ENCODE measurements at places on chromosomes 1 and 21.

GRCh38 chr1:8370905-8371315 is 53.0 kb downstream of the SLC45A1 start:
- DNase-seq = no peak

GRCh38 chr21:32884062-32884461 is 112.5 kb upstream of the PAXBP1 start:
- DNase-seq = no peak

GRCh38 chr1:11654137-11654938 is at the start of the genes FBXO2 and FBXO44:
Gene FBXO2, minus strand, starts transcription at chr1:11654429. Its CDS starts 89 bp downstream, at chr1:11654340.
Gene FBXO44, plus strand, starts transcription at chr1:11654877. Its CDS starts 959 bp downstream, at chr1:11655836.
- DNase-seq = no peak

- DNase-seq = no peak
Observed at GRCh38 chr1:211874521-211875347, 44.2 kb upstream of the LPGAT1 start.

- DNase-seq = no peak
Observed at GRCh38 chr1:218456444-218456843, 111.3 kb downstream of the TGFB2 start.

- no peak for DNase-seq
Observed at GRCh38 chr1:227227761-227228160, 90.5 kb downstream of the CDC42BPA start.

GRCh38 chr1:240621249-240621648 is 9.3 kb upstream of the GREM2 start:
- DNase-seq = no peak

- DNase-seq = no peak
Observed at GRCh38 chr1:108961198-108961597, 2.1 kb downstream of the CLCC1 start.

DNA sequence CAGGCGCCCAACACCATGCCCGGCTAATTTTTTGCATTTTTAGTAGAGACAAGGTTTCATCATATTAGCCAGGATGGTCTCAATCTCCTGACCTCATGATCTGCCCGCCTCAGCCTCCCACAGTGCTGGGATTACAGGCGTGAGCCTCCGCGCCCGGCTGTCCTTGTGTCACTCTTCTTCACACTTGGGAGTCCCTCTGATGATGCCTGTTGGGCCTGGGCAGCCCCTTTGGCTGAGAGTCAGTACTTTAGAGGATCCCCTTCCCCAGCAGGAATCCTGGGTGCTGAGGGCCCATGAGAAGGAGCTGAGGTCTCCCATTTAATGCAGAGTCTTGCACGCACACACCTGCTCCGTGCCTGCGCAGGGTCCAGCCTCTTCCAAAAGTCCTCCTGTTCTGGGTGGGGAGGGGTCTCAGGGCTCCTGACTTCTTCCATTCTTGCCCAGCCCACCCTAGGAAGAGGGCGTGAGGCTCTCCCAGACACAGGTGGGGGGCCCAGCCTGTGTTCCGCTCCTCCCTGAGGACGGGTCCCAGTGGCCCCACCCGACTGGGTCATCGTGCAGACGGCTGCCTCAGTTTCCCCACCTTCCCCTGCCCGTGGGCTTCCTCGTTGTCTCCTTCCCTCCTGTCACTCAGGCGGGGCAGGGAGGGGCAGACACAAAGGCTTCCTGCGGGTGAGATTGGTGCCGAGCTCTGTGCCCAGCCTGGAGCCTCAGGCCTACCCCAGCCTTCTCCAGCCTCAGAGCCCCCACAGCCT is 3.9 kb downstream of the TTLL10 start:
- no peak for DNase-seq

- no peak for DNase-seq
Observed at GRCh38 chr1:101540161-101540560, 303.3 kb downstream of the S1PR1 start.

- no peak for DNase-seq
Observed at GRCh38 chr1:160307118-160307791, 22.3 kb upstream of the PEX19 start.

- no peak for DNase-seq
Observed at GRCh38 chr1:107762751-107763390, 202.1 kb downstream of the VAV3 start.

GRCh38 chr1:19628879-19629278 is 15.2 kb upstream of the NBL1 start:
- no peak for DNase-seq

DNA sequence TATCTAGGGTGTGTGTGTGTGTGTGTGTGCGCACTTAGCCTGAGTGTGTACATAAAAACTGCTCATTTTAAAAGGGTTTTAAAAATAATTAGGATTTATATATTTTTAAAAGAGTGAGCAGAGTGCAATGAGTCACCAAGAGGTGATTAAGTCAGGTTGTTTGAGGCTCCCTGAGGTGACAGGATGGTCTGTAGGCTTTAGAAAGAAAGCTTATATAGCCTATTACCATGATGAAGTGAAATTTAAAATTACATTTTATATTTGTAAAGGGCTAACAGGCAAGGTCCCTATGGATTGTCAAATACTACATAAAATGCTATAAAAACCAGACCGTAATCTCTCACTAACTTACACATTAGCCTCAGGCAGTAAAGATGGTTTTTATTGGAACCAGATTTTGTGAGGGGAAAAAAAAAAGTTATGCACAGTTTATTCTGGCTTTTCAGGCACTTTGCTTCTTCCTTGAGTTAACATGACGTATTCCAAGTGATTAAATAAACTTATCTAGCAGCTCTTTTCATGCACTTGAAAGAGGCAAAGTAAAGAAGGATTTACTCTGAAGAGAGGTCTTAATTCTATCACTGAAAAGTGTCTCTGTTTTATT is 711.7 kb upstream of the PTBP2 start:
- DNase-seq = no peak

GRCh38 chr21:37208741-37209225 is 58.4 kb downstream of the VPS26C start:
- no peak for DNase-seq

DNA sequence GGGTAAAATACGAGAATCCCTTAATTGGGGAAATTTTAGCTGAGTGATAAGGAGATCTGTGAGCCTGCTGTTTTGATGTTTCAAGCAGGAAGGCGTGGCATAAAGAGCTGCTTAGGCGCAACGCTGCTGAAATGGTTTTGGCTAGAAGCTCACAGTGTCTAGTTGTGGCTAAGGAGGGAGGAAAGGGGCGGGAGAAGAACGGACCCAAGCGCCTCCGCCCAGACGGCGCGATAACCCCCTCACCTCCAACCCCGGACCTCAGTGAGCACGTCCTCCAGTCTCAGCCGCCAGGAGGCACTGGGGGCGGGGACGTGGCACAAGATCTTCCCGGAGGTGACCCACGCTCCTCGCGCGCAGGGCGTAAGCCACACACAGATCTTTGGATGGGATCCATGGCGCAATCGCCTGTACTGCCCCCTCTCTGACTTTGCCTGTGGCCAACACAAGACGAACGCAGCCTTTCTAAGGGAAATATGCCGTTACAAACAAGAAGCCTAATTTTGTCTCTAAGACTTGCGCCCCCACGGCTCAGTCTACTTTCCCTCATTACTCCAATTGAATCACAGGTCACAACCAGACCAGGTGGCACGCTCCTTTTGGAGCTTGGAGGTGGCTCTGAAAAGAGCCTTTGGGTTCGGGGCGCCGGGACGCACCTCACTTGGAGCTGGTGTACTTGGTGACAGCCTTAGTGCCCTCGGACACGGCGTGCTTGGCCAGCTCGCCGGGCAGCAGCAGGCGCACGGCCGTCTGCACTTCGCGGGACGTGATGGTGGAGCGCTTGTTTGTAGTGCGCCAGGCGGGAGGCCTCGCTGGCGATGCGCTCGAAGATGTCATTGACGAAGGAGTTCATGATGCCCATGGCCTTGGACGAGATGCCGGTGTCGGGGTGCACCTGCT is 23.4 kb upstream of the RNF187 start:
- DNase-seq = no peak

- no peak for DNase-seq
Observed at GRCh38 chr1:207223162-207223561, 98.3 kb upstream of the CD55 start.

DNA sequence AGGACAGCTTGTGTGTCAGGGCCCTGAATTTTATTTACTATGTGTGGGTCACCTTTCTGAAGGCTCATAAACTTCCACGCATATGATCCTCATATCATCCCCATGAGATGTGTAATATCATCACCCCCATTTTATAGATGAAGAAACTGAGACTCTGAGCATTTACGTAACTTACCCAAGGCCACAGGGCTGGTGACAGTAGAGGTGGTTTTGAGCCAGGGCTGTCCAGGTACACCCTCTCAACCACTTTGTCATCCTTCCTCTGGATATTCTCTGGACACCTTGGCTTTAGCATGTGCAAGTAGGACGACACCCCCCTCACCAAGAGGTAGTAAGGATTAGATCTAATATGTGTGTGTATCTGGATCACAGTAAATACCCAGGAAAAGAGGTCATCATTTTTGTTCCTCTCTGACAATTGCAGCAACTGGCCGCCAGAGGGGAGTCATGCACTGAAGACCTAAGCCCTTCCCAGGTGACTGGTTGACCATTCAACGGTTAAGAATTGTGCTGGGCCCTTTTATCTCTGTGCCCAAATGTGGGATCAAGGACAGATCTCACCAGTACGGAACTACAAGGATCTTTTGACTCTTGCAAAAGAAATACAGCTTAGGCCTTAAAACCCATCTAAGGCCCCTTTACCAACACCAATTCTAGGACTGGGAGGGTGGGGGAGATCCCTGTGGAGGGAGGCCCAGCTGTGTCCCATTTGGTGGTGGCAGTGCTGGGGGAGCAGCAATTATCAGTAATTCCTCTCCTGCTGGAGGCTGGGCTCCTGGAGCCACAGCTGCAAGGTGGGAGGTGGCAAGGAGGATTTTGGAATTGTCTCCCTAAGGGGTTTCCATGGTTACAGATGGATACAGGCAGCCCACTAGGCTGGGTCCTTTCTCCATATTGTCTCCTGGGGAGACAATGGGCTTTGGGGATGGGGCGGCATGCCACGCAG is 13.7 kb upstream of the E2F2 start:
- DNase-seq = no peak

- no peak for DNase-seq
Observed at GRCh38 chr1:7278827-7279765, 492.0 kb upstream of the VAMP3 start.

GRCh38 chr1:10429868-10430215 is 391 bp upstream of the CENPS start:
- peak; percentile 52 for DNase-seq

- no peak for DNase-seq
Observed at GRCh38 chr21:46168238-46168637, 12.9 kb upstream of the FTCD start.

DNA sequence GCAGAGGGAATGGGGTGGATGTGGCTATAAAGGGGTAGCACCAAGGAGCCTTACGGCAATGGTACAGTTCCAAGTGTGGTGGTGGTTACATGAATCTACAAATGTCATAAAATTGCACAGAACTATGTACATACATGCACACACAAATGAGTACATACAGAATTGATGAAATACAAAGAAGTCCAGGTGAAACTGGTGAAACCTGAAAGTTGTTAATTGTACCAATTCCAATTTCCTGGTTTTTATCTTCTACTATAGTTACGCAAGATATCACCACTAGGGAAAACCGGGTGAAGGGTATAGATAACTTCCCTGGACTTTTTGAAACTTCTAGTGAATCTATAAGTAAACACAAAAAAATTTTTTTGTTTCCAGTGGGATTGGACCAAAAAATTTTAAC is 18.9 kb downstream of the HSF2BP start:
- no peak for DNase-seq

DNA sequence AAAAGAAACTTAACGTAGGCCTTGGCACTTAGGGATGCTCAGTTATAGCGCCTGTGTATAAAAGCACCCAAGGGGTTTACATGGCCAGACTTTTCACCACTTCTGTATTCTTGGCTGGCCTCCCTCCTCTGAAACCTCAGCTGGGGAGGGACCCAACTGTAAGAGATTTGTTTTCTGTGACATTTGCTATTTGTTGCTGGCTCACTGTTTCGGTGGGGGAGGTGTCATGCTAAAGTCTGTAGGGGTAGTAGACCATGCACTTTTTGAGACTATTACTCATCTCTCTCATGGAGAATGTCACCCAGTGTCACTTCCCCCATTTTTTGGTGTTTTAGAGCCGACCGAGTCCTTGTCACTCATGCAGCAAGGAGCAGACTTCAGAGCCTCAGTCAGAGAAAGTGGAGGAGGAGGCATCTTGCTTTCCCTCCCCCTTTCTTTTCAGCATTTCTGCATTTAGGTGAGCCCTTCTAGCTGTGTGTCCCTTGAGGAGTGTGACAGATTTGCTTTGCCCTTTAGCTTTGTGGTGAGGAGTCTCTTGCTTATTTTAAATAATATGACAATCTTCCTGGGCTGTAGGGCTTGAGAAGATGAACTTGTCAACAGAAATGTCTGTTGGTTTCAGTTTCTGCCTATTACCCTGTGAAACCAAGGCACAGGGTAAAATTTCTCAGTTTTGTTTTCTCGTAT is 160.1 kb downstream of the FASLG start:
- no peak for DNase-seq

GRCh38 chr1:245356891-245357585 is 202.3 kb downstream of the KIF26B start:
- no peak for DNase-seq

DNA sequence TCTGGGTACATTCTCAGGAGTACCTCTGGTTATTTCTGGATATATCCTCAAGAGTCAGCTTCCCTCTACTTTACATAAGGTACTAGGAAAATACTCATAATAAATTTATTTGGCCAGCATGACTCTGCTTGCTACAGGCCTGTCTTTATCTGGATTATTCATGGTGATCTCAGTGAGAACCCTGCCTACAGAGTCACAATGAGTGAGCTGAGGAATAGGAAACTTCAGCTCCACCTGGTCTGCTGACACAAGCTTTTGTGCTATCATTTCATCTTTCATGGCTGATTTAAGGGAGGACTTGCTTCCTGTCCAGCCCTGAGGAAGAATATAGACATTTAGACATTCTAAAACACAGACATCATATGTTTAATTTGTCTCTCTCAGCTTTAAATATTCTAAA is 19.5 kb upstream of the SUCO start:
- DNase-seq = no peak

GRCh38 chr1:234572966-234573365 is 37.0 kb downstream of the IRF2BP2 start:
- no peak for DNase-seq

DNA sequence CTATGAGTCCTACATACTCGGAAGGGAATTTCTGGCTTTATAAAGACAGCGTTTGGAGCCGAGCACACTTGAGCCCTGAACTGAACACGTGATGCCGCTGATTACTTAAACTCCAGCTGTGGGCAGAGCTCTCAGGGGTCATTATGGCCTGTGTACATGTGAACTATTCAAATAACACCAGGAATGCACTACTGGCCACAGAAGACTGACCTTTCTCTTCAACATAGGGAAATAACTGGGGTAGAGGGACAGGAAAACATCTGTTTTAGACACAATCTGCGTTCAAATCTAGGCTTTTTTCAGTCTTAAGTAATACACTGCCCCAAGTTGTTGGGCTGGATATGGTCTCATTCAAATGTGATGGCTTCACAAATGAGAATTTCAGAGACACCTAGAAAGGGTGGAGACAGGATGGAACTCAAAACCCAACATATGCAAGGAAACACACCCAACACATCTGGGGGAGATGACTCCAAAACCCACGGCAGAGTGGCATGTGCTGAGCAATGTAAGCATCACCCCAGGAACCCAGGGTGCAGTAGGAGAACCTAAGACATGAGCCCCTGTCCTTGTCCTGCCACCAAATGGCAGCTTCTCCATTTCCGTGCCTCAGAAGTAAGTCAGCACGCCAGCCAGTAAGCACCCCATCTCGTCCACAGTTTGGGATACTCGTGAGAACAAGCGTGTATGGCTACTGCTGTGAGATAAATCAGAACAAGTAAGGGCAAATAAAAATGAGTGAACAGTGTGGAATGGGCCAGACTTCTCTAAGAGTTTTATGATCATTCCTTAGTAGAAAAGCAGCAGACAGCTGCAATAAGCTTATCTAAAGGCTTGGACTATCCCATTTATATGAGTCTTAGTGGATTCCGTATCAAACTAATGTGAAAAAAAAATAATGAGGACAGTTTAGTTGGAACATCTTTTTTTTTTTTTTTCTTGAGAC is 24.9 kb downstream of the NID1 start:
- DNase-seq = no peak

Measured in glomerular endothelial cell (primary cell).